ENCODE measurements at places on chromosomes 2 and 18.

DNA sequence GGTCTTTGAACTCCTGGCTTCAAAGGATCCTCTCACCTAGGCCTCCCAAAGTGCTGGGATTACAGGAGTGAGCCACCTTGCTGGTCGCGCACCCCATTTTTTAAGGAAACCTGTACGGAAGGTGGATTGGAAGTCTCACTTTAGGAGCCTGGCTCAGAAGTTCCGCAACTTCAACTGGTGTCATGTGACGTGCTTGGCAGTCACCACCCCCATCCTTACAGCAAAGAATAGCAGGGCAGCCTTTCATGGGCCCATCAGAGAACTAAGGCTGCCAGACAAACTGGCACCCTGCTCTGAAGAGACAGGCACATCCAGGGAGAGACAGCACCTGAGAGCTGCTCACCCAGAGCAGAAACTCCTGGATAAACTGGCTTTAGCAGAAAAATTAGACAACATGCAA, 3.3 kb upstream of the SLC66A2 start:
- peak; percentile 37 for DNase-seq

DNA sequence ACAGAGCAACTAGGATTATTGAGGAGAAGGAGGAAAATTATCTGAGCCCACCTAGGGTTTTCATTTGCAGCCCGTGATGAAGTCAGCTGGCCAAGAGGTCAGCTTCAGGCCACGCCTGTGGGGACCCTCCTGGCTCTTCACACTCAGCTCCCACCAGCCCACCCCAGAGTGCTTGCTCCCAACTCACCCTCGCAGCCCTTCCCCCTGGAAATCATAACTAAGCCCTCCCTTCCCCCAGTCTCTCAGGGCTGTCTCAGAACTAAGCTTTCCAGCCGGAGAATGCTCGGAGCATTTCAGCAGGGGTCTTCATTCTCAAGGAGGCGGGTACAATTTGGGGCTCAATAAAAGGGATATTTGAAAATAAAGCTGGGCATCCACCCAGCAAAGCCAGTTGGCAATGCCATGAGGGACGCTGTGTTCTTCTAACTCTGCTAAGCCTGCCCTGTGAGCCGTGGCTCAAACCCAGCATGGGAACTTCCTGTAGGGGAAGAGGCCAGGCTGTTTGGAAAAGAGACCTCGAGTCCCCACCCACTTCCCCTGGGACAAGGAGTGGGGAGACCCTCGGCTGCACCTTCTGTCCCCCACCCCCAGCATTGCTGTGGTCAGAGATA, 194.9 kb downstream of the CTIF start:
- no peak for DNase-seq

- DNase-seq = no peak
Observed at GRCh38 chr2:98299211-98299905, 46.9 kb upstream of the CNGA3 start.

DNA sequence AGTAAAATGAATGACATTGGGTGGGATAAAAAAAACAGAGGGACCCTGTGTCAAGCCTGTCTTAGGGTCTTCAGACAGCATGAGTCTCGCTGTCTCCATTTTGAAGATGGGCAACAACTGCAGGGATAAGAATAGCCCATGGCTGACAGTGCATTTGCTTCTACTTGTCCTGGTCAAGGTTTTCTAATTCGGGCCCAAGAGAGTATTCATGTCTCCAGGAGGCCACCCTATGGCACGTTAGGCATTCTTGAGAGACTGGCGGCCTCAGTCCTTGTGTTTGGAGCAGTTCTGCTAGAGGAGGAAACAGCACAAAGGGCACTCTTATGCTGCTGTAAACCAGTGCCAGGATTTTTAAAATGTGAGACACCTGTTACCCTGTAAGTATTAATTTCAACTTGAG, 9.5 kb upstream of the MYL1 start:
- no peak for DNase-seq

GRCh38 chr2:218516614-218517013, 51.5 kb downstream of the USP37 start:
- peak; percentile 16 for DNase-seq

GRCh38 chr2:239122421-239123110, 274.7 kb downstream of the TWIST2 start:
- no peak for DNase-seq

GRCh38 chr18:22558945-22559385, 141.2 kb upstream of the CTAGE1 start:
- DNase-seq = no peak

DNA sequence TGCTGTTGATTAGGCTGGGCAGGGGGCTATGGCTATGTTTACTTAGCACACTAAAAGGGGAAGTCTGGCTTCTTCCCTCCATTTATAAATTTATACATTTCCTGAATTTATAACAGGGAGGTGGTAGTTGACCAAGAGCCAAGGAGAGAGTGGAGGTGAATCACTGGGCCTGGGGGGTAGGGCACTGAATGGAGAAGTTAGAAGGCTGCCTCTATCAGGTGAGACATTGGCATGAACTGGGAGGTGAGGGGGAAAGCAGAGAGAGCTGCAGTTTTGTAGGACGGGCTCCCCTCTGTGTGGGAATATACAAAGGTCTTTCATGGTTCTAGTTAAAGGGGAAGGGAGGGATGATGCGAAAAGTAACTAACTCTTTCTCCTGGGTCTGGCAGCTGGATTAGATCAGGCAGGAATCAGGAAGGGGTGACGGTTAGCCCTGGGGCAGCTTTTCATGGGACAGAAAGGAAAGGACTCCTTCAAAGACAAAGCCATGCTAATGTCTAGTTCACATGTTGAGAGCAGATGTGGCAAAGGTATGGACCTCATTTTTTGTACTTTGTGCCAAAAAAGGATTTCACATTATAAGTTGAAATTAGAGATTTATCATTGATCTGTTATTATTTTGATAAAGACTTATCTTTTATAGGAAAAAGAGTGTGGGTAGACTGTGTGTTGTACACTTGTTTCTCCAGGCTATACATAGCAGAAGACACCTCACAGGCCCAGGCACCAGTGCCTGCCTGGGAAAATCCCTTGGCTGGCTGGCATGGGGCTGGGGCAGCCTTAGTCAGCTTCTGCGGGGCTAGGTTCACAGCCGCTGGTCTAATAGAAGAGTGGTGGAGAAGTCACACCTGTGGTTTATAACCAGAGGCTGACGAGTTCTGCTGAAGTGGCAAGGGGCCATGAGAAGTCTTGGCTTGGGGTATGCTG, 158.7 kb downstream of the CLIP4 start:
- DNase-seq = no peak

- no peak for DNase-seq
Observed at GRCh38 chr2:52036024-52036423, 1004.1 kb upstream of the NRXN1 start.

DNA sequence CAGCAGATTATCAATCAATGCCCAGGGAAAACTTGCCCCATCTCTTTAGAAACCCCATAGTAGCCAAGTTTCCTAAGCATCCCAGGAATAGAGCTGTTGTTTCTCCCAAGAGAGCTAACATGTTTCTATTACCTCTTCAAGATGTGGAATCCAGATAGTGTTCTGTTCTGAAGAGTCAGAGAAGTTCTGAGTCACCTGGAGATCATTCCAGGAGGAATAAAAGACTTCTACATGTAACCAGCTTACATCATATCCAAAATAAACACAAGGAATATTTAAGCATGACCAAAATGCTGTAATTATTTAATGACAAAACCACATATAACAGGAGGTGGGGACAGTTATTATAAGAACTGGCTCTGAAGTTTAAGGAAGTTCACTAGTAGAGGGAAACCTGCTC, 51.0 kb upstream of the GORASP2 start:
- no peak for DNase-seq

GRCh38 chr2:105961599-105962146, 217.0 kb downstream of the NCK2 start:
- no peak for DNase-seq

- DNase-seq = no peak
Observed at GRCh38 chr2:106109675-106110424, 84.3 kb downstream of the UXS1 start.

DNA sequence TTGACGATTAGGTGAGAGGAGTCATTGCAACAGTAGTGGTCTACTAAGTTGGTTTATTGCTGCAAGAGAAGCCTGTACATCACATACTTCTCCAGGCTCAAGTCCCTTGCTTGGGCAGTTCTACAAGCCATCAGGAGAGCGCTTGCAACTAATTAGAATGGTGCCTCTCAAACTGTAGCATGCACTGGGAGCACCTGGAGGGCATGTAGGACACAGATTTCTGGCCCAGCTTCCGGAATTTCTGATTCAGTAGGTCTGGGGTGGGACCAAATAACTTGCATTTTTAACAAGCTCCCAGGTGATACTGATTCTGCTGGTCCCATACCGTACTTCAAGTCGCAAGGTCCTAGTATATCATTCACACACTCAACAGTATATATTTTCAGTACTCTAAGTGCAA, 34.5 kb upstream of the CCDC88A start:
- DNase-seq = no peak

DNA sequence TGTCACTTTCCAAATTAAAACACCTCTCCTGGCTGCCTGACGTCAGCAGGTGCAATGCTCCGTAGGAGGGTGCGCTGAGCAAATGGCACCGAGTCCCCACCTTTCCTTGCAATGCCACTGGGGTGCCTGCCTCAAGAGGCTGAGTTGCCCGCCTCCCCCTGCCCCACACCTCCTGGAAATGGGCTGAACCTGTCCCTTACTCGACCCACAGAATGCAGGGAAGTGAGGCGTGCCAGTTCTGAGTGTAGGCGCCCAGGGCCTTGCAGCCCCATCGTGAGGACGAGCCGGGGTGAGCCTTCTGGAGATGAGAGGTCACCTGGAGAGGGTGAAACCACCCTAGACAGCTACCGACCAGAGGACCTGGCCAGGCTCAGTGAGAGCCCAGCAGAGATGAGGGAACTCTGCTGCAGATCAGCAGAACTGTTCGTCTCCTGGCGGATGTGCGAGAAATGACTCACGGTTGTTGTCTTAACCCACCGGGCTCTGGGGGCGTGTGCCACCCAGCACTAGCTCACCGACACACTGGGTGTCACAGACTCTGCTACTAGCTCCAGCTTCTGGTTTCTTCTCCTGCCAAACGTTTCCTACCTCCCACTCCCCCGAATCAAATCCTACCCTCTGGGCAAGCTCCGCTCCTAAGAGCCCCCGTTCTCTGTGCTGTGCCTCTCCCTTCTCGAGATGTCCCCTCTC, 168.7 kb upstream of the HDAC4 start:
- no peak for DNase-seq

- no peak for DNase-seq
Observed at GRCh38 chr2:180621941-180622918, 358.2 kb upstream of the UBE2E3 start.

GRCh38 chr18:22169011-22169888, at the start of gene GATA6:
Gene GATA6 (plus strand): TSS chr18:22169589. CDS start chr18:22171145, 1,556 bp downstream.
- no peak for DNase-seq

- DNase-seq = no peak
Observed at GRCh38 chr2:232245111-232245510, 133.4 kb upstream of the ALPP start.

- DNase-seq = no peak
Observed at GRCh38 chr2:150296770-150297546, 190.5 kb downstream of the RND3 start.

DNA sequence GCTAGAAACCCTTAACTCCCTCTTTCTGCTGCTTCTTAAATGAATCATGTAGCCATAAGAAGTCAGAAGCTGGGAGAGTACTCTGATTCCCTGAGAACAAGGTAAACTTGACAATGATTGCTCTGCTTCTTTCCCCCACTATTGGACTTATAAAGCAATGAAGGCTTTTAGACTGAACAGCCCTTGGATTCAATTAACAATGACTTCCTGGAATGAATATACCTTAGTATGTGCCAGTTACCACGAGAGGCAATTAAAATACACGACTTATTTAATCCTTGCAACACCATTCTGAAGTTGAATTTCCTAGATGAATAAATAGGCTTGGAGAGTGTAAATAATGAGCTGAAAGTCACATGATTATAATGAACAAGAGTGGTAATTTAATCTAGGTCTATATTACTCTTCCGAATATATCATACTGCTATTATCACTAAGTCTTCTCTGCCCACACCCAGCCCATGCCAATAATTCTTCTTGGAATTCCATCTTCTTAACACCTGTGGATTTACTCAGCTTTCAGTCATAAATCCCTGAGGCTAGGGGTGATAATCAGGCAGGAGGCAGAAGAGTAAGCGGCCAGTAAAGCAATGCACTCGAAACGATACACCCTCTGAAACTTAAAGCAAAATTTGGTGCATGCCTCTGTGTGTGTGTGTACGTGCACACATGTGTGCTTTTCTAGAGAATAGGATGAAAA, 170.2 kb downstream of the ATAD2B start:
- no peak for DNase-seq

GRCh38 chr2:75018162-75018561, 59.7 kb downstream of the POLE4 start:
- DNase-seq = peak; percentile 74

DNA sequence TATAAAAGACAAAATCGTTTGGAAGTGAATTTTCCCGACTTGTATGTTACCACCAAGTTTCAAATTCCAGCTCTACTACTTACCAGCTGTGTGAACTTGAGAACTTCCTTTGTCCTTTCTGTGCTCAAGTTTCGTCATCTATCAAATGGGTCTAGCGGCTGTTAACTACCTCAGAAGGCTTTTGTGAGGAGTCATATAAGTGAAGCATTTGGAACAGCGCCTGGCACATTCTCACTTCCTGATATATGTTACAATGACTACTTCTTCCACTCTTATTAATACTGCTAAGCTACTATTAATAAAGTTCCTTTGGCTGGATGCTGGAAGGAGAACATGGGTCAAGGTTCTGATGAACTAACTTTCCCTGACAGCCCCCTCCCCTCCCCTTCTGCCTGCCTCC, 104.5 kb downstream of the MEIS1 start:
- no peak for DNase-seq

- DNase-seq = no peak
Observed at GRCh38 chr2:26463244-26464192, 14.4 kb downstream of the OTOF start.

DNA sequence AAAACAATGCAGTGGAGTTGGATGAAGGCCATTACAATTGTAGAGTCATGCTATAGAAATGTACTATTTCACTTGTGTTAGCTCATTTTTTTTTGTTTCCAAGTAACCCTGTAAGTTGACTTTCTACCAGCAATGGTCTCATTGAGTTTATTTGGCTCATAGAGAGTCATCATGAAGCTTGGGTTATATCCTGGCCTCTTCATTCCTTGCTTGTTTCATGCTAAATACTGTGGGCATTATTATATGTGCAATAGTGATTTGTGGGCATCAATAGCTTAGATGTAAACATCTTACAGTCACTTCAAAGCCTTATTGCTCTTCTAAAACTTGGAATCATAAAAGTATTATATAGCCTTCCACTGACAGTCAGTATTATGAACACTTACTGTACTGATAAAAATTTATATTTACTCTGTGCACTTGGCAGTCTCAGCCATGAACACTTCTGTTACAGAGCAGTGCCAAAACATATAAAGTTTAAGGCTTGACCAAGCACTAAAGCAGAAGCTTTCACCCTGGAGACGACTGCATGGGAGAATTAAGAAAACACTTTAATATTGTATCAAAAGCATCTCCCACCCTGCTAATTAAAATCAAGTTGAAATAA, 751.2 kb downstream of the SATB2 start:
- no peak for DNase-seq

- DNase-seq = no peak
Observed at GRCh38 chr2:101064125-101064502, 62.0 kb downstream of the RPL31 start.

GRCh38 chr2:100736121-100736915, 83.6 kb upstream of the NPAS2 start:
- no peak for DNase-seq

- DNase-seq = no peak
Observed at GRCh38 chr2:80852808-80853139, 548.2 kb upstream of the LRRTM1 start.

- DNase-seq = no peak
Observed at GRCh38 chr2:108553209-108553919, 19.1 kb downstream of the LIMS1 start.
